Aorta (tissue), 5 donors: ENCODE measurements at places on chromosomes 5 and 9. TPM values are rescaled to one million over a fixed set of nuclear protein-coding genes. Genes with fewer than 3 reads are reported as not detected.

The PLK2 gene
- polyA plus RNA-seq = 28.3 TPM

The ABO gene
- 0.43 TPM for polyA plus RNA-seq

The SLC4A9 gene
- not detected for polyA plus RNA-seq

The PRDM9 gene
- 0.03 TPM for polyA plus RNA-seq

DNA sequence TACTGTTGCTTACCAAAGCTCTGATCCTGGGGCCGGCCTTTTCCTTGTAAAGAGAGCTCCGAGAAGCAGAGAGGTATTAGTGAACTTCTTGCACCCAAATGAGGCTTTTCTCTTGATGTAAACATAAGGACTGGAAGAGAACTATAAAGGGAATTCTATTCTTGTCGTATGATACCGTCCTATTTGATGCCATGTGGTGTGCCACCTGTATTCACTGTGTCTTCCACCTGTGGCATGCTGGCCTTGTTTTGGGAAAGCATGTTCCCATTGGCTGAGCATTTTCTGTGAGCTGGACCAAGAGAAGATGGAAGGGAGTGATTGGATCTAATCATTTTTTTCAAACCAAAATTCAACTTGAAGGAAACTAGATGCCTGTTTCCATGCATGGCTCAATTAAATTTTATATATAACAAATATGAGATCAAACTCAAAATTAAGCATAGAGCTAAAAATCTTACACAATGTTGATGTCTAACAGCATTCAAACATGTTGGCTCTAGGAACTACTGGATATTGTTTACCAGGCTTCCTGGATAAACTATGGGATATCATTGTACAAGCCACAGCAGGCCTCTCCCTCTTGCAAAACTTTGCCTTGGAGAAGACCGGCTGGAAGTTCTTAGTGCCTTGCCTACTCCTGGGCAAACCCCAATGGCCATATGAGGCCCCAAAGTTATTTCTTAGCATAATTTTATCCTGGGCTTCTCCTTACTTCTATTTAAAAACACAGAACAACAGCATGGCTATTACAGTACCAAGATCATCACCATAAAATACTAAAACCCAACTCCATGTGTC, 115.3 kb downstream of the TSSK1B start:
- DNase-seq = no peak

DNA sequence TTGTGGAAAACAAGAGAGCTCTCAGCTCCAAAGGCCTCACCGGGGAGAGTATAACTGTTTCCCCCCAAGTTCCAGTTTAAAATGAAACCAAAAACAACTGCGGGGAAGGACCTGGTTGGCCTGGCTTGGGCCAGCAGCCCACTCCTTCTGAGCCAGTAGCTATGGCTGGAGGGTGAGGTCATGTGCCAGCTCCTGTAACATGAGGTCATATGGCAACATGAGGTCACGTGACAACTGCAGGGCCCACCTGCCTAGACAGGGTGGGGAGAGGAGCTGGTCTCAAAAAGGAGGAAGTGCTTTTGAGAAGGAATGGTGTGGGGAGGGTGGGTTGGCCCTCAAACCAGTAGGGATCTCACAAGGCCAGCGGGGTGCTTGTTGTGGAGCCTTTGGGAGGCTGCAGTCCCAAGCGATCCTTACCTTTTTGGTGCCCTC, 29.3 kb upstream of the CRB2 start:
- no peak for DNase-seq

- no peak for DNase-seq
Measured at GRCh38 chr9:126428534-126429175, 102.0 kb downstream of the MVB12B start.

- DNase-seq = no peak
Measured at GRCh38 chr9:15531380-15531779, 20.6 kb upstream of the PSIP1 start.
